M059J (cell line): ENCODE measurements at places on chromosomes 2 and 18.

GRCh38 chr2:85584857-85585780 lies 888 bp downstream of the VAMP5 start:
- peak; percentile 95 for DNase-seq

DNA sequence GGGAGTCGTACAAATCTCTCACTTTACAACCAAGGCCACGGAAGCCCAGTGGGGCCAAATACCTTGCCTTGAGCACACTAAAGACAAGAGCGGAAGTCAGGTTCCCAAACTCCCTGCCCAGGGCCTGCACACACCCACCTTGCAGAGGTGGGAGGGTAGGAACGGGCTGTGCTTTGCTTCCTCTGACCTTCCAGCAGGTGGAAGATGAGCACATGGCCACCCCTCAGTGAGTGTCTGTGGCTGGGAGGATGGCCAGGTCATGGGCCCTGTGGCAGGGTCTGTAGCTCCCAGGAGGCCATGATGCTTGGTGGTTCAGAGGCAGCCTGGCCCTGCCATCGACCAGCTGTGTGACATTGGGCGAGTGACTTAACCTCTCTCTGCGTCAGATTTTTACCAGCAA lies 218.2 kb downstream of the ZBTB7C start:
- no peak for DNase-seq

- DNase-seq, result no peak
These were observed 113.4 kb upstream of the PDE1A start for GRCh38 chr2:182540252-182540651.

GRCh38 chr2:37449761-37450296 lies 105.4 kb downstream of the QPCT start:
- DNase-seq, result no peak

GRCh38 chr2:238121511-238122286 lies 16.8 kb upstream of the KLHL30 start:
- no peak for DNase-seq

- peak; percentile 52 for DNase-seq
These were observed 4.4 kb downstream of the MAL start for GRCh38 chr2:95029898-95030341.

DNA sequence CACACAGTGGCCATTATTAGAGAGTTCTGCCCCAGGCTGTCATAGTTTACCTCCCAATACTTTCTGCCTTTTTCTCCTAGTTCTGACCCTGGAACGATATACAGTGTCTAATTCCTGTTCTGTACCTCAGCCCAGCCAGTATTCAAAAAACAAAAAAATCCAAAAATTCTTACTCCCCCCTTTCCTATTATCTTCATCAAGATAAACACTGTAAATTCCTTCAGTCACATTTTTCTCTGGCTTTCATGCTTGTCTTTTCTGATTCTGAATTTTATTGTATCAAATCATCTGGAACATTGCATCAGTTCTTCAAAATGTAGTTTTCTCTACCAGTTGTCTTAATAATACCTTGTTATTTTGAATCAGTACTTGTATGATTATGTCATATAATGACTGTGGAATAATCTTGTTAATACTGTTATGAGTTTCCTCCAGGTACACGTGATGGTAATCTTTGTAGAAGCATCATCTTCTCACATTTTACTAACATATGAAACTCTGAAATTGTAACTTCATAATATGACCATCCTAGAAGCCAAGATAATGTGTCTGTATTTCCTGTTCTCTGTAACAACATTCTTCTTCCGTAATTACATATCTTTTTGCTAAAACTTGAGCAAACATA lies 79.0 kb upstream of the NOSTRIN start:
- DNase-seq, result no peak
